Femur (tissue), 1 donor: ENCODE measurements at places on chromosomes 1 and 21.
A peak's percentile ranks its signal among the peaks of the same experiment; 100 is the strongest.

DNA sequence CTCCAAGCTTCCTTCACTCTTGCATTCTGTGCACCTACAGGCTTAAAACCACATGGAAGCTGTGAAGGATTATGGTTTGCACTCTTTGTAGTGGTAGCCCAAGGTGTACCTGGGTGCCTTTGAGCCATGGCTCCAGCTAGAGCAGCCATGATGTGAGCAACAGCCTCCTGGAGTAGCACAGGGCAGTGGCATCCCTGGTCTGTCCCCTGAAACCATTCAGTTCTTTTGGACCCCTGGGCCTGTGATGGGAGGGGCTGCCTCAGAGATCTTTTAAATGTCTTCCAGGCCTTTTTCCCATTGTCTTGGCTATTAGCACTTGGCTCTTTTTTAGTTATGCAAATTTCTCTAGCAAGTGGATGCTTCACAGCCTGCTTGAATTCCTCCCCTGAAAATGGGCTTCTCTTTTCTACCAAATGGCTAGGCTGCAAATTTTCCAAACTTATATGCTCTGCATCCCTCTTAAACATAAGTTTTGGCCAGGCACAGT, 47.4 kb downstream of the CLCA4 start:
- DNase-seq, result no peak

DNA sequence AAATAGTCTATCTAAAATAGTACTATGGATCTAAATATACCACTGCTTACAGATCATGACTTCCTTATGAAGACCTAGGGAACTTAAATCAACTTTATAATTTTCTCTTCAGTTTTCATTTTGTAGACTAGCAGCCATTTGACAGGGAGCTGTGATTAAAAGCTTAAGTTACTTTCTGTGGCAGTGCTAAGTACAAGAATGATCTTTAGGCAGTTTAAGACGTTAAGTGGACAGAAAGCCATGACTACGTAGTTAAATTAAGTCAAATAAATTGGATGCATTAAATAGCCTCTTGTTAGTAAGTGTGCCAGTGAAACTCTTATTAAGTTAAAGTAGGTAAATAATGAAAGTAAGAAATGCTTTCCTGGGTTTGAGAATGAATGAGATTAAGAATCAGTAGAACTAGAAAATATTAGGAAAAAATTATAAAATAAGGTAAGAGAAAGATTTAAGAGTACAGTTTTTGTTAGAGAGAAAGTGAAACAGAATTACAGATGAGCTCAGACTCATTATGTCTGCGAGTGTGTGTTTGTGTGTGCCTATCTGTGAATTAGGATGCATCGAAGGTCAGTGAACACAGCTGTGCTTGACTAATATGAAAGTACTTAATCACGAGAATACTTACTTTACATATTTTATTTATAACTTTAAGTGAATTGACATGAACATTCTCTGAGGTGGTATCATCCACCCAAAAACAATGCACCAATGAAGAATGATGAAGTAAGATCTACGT, 336.9 kb downstream of the KCNT2 start:
- no peak for DNase-seq

DNA sequence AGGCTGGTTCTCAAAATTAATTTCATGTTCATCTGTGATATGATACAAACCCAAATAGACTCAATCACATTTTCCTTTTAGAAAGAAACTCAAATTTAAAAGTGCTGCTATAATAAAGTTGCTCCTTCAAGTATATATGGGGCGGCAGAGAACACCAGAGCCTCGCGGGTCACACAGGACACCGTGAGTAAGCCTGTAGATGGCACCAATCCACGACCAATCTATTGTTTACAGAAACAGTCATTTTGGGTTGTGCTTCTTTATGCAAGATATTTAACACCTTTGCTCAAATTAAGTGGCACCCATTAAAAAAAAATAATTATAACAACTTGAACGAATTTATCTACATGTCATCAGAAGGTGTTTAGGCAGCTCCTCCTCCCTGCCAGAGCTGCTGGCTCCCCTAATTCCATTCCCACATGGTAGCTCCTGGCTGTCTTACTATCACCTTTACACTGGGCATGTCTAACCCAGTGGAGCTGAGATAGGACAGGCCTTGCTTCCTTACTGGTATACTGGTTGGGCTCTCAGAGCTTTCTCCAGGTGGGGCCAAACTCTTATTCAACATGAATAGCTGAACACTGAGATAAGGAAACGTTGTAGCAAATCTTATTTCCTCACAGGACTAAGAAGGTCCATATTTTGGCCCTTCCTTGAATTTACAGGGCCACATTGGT, 287.0 kb downstream of the SDCCAG8 start:
- DNase-seq, result no peak

- DNase-seq, result no peak
Measured at GRCh38 chr1:203713125-203713524, 51.9 kb upstream of the LAX1 start.

DNA sequence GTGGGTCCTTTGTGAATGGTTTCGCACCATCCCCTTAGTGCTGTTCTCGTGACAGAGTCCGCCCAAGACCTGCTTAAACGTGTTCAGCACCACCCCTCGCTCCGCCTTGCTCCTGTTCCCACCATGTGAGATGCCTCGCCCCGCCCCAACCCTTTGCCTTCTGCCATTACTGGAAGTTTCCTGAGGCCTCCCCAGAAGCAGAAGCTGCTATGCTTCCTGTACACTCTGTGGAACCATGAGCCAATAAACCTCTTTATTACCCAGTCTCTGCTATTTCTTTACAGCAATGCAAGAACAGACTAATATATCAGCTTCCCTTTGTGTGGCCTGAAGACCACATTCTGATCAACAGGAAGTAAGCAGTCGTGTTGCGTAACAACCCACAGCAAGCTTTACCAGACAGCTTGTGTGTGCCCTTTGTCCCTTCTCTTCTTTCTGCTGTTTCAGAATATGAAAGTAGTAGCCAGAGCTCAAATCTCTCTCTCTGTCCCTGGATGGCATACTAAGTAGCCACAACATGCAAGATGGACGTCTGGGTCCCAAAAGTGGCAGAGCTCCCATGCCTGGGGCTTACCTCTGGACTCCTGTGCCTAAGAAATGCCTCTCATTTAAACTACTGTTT, 14.1 kb downstream of the HENMT1 start:
- peak; percentile 69 for DNase-seq

- no peak for DNase-seq
Measured at GRCh38 chr1:212077028-212077427, 41.5 kb downstream of the DTL start.

GRCh38 chr1:164930241-164930640, 371.3 kb downstream of the PBX1 start:
- DNase-seq, result no peak

DNA sequence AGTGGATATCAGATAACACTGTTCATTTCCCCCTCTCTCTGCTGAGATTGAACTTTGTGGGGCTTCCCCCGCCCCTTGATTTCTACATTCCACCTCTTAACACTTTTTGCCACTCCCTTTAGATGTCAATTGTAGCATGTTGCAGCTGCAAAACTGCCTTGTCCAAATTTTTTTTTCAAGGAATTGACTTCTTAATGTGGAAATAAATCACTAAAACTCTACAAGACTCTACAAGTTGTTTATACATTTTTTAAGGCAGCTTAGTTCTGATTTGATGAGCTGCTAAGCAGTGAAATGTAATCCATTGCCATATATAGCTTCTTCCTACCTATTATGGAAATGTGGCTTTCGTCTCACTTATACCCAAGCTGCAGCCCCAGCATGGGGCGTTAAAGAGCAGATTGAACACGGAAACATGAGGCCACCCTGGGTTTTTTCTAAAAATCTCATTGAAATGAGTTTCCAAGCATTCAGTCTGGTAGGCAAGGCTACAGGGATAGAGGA, 132.2 kb downstream of the SYT2 start:
- no peak for DNase-seq

DNA sequence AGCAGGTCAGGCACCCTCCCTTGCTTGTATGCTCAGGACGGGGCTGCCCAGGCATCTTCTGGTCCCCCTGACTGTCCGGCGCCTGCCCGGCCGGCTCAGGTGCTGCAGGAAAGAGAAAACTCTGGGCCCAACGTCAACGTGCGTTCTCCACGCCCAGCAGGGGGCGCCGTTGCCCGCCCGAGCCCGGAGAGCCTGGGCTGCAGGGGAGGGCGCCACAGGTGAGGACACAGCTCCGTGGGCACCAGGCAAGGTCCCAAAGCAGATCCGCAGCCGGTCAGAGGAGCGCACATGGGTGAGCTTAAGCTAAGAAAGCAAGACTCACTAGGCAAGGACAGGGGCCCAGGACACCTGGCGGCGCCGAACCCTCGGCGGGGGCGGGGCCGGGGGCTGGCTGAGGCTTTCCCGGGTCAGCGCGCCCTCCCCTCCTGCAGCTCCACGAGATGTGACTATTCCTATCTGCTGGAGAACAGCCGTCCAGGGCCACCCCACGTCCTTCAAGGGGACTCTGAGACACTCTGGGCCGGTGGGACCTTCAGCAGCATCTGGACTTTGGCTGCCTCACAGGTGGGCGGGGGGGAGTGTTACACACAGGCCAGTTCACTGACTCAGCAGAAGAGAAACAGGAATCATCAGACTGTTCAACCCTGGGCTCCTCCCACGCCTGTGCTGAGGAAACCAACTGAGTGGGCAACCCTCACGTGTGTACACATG, 29.3 kb downstream of the KRTAP10-1 start:
- no peak for DNase-seq

DNA sequence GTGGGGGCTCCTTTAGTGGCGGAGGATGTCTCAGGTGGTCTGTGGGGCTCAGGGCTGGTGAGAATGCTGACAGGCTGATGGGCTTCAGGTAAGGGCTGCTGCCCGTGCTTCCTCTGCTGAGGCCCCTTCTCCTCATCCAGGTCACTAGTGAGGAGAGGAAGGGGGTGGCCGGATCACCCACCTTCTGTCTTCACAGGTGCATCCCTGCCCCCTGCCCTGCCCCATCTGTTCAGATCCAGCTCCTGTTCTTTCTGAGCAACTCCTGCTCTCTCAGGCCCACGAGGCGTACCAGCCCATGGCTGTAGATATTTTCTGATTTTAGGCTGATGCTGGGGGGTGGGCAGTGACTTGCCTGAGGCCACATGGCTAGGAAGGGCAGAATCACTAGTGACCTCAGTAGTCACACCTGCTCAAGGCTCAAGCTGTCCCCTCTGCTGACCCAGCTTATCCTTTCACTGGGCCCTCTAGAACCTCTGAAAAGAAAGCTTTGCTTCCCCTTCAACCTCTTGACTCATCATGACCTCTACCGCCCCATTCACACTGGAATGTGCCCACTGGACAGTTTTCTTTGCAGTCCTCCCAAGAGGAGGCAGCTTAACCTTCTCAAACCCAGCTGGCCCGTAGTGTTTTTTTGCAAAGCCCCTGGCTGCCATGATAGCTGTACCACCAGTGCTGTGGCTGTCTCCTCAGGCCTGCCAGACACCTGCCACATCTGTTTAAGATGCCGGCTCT, 14.8 kb downstream of the DCST2 start:
- DNase-seq, result no peak

GRCh38 chr1:204344665-204345355, 14.9 kb downstream of the PLEKHA6 start:
- no peak for DNase-seq

- no peak for DNase-seq
Measured at GRCh38 chr21:44021064-44021463, 9.0 kb downstream of the TRAPPC10 start.

- DNase-seq, result no peak
Measured at GRCh38 chr1:248853663-248854375, 5.1 kb downstream of the ZNF692 start.

GRCh38 chr1:214441119-214441518, 110.3 kb downstream of the PTPN14 start:
- no peak for DNase-seq

DNA sequence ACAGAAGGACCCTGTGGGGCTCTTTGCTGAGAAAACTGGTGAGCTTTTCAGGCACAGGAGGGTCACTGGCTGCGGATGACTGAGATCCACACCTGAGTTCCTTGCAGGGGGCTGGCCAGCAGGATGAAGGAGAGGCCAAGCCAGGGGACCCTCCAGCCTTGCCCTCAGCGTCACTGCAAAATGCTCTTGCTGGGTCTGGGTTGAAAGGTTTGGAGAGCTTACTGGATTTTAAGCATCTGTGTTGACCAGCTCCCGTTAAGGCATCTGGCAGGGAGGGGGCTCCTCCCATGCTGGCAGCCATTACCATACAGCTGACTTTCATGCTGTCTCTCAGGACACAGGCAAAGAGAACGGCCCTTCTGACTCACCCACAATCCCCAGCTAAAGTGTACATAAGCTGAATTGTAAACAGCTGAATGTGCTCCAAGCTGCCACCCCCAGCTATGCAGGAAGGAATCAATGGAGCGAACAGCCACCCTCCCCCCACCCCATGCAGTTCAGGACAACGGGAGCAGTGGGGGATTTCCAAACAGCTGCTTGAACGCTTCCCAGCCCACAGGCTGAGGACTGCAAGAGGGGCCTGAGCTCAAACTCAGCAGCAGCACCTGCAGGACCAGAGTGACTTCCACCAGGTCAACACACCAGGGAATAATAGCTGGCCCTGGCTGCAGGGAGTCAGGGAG, 21.3 kb upstream of the A3GALT2 start:
- DNase-seq, result peak; percentile 87

DNA sequence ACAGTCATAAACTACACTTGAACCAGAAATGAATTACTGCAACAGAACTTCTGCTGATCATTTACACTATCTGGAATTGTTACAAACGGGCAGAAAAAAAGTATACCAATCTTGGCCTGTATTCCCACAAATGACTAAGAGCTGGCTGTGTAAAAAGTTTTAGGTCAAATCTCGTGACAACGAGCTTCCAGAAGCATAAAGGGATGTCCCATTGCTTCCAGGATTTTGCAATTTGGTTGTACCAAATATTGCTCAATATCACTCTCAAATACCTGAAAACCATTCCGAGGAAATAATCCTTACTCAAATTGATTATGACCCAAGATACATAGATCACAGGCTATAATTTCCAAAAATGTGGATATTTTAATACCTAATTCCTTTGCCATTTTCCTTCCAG, 175.6 kb downstream of the TBX15 start:
- DNase-seq, result no peak

- no peak for DNase-seq
Measured at GRCh38 chr1:9078752-9079500, 9.5 kb upstream of the SLC2A5 start.

DNA sequence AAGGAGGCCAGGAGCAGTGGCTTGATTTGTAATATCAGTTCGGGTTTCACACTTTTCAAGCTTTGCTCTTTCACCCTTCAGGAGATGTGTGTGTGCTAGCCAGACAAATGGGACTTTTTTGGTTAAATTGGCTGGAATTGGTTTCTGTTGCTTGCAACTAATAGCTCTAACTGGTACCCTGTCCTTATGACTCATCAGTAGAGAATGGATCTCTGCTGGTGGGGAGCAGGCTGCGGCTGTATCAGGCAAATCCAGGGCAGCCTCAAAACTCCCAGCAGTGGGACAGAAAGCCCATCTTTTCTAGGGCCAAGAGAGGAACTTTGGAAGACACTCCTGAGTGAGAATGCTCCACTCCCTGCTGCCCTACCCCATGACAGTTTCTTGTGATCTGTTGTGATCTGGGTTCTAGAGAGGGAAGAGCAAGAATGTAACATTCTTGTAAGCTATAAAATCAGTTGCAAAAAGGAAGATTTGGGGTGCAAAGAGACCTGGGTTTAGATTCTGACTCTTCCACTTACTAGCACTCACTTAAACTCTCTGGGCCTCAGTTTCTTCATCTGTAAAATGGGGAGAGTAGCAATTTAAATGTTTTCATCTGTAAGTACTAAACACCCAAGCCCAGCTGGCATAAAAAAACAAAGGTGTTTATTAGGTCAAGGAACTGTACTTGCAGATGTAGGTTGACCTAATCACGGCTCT, 257.0 kb upstream of the TMEM51 start:
- DNase-seq, result no peak

- DNase-seq, result no peak
Measured at GRCh38 chr1:35835398-35835797, 27.6 kb downstream of the AGO4 start.
